Stimulated activated CD4-positive, alpha-beta T cell treated with anti-CD3 and anti-CD28 coated beads, Interleukin-1b, Interleukin-23, amount 100 ng/mL, for 24 hours (primary cell): ENCODE measurements at places on chromosomes 16 and 17.

- no peak for DNase-seq
Measured at GRCh38 chr17:67675481-67675880, 42.3 kb upstream of the NOL11 start.

- DNase-seq, result no peak
Measured at GRCh38 chr17:56676810-56677209, 83.3 kb downstream of the NOG start.

DNA sequence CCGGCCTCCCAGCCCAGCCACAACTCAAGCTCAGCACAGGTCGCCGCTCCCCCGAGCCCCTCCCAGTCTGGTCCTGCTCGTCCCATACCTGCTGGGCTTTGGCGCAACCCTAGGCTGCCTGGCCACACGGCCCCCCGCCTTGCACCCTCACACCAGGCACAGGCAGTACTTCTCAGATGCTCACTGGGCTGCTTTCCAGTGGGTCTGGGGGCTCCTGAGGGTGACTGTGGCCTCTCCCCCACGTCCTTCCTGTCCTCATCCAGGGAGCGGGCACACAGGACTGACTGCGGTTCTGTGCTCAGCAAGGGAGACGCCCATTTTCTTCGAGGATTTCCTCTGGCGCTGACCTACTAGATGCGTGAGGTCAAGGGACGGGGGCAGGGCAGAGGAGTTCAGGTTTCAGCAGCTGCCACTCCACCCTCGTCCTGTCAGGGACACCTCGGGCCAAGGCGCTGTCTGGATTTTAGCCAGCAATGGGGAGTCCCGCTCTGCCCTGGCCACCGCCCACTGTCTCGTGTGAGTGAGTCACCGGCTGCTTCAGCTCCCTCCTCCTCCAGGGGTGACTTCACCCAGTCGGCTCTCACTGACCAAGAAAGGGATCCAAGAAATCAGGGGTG, 115.8 kb downstream of the NPIPB11 start:
- peak; percentile 32 for DNase-seq

- DNase-seq, result no peak
Measured at GRCh38 chr16:89104930-89105571, 11.4 kb downstream of the ACSF3 start.

DNA sequence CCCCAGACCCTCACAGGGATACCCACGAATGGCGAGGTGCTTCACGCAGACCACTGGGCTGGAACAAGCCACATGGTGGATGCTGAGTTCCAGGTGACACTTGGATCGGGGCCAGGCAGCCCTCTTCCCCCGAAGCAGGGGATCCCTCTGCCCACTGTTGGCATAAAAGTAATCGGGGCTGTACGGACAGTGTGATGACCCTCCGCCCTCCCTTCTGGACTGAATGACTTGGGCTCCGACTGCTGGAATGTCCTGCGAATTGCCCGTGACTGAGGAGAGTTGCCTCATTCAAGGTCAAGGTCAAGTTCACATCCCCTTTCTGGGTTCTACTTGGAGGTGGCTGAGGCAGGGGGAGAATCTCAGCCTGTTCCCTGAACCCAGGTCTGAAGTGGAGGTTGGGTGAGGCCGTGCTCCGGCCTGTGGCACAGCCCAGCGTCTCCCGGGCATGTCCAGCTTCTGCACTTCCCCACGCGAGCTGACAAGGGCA, 28.5 kb upstream of the CREBBP start:
- DNase-seq, result no peak

DNA sequence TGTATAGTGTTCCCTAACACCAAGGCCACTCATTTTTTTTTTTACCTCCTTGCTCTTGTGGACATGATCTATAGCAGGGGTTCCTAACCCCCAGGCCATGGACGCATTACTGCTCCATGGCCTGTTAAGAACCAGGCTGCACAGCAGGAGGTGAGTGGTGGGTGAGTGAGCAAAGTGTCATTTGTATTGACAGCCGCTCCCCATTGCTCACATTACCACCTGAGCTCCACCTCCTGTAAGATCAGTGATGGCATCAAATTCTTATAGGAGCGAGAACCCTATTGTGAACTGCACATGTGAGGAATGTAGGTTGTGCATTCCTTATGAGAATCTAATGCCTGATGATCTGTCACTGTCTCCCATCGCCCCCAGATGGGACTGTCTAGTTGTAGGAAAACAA, 342.0 kb downstream of the SOX9 start:
- no peak for DNase-seq

- DNase-seq, result peak; percentile 60
Measured at GRCh38 chr17:56977673-56978395, at the start of gene SCPEP1. Gene SCPEP1, plus strand, starts transcription at chr17:56978131. Its CDS starts 29 bp downstream, at chr17:56978160.

GRCh38 chr16:29978564-29979270, 5.0 kb downstream of the TAOK2 start:
- no peak for DNase-seq

- no peak for DNase-seq
Measured at GRCh38 chr17:4947010-4947410, 1.3 kb downstream of the PFN1 start.

DNA sequence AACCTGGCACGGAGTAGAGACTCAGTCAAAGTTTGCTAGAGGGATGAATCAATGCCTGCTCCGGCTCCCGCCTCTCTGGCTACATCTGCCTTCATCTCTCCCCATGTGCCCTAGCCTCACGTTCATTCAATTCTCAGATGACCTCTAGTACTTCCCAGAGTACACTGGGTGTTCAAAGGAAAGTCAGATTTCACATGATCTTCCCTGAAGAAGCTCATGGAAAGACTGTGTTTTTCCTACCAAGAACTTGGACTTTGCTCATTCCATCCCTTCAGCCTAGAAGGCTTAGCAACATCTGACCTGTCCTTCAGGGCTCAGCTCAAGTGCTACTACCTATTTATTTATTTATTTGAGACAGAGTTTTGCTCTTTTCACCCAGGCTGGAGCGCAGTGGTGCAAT, 11.1 kb upstream of the TNK1 start:
- no peak for DNase-seq

DNA sequence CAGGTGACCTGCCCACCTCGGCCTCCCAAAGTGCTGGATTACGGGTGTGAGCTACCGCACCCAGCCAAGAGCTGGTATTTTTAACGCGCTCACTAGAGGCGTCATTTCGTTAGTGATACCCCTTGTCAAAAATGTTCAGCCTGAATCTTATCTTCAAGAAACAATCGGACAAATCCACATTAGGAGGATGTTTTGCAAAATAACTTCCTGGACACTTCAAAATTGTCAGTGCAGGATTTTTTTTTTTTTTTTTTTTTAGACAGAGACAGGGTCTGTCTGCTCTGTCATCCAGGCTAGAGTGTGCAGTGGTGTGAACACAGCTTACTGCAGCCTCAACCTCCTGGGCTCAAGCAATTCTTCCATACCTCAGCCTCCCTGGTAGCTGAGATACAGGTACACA, 63.0 kb downstream of the RMI2 start:
- no peak for DNase-seq

GRCh38 chr17:26765860-26766709, 527.8 kb upstream of the WSB1 start:
- no peak for DNase-seq

GRCh38 chr17:17533901-17534441, 37.8 kb upstream of the RASD1 start:
- no peak for DNase-seq

- no peak for DNase-seq
Measured at GRCh38 chr16:17299790-17300189, 171.0 kb downstream of the XYLT1 start.

DNA sequence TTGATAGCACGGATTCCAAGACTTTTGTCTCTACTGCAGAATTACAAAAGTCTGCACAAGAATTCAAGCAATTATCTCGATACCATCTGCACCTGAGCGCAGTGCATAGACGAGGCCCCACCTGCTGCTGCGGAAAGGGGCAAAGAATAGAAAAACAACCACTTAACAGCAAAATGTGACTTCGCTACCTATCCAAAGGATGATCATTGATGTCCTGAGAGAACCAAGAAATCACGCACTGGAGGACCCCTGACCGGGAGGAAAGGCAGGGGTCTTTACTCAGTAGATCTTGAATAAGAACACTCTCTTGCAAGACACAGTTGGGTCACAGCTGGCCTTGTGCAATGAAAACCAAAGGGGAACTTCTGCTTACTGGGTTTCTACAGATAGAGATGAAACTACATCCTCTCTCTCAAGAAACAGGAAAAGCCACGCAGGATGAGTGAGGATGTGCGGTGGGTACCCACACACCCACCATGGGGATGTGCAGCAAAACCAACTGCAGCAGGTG, 147.4 kb upstream of the RPH3AL start:
- DNase-seq, result no peak

DNA sequence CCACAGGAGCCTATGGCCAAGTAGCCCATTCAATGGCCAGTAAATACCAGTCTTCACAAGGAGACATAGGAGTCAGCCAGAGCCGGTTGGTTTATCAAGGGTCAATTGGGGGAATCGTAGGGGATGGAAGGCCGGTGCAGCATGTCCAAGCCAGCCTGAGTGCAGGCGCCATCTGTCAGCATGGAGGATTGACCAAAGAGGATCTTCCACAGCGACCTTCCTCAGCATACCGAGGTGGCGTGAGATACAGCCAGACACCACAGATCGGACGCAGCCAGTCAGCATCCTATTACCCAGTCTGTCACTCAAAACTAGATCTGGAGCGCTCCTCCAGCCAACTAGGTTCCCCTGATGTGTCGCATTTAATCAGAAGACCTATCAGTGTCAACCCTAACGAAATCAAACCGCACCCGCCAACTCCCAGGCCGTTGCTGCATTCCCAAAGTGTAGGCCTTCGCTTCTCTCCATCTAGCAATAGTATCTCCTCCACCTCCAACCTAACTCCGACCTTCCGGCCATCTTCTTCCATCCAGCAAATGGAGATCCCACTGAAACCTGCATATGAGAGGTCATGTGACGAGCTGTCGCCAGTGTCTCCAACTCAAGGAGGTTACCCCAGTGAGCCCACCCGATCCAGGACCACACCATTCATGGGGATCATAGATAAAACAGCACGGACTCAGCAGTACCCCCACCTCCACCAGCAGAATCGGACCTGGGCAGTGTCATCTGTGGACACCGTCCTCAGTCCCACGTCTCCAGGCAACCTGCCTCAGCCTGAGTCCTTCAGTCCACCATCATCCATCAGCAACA, 25.0 kb downstream of the CYB561 start:
- no peak for DNase-seq

DNA sequence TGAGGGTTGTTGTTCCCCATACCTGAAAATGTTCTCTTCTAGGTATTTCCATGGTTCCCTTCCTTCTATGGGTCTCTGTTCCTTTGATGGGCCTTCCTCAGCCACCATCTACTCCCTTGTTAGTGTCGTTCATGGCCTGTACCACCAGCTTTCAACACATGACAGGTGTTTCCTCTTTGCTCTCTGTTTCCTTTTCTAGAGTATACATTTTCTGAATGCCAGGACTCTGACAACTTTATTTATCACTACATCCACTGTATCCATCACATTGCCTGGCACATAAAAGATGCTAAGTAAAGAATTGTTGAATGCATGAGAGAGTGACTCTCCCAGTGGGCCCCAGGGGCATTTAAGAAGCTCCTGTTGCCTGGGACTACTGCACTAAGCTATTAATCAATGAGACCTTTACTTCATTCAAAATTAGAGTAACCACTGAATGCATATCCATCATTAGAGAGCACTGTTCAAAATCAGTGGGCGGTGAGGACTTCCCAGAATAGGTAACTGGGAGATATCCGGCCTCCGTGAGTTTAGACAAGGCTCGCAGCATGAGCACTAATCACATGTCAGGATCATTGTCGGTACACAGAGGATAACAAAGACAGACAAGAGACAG, 255.0 kb downstream of the CBLN1 start:
- DNase-seq, result no peak

DNA sequence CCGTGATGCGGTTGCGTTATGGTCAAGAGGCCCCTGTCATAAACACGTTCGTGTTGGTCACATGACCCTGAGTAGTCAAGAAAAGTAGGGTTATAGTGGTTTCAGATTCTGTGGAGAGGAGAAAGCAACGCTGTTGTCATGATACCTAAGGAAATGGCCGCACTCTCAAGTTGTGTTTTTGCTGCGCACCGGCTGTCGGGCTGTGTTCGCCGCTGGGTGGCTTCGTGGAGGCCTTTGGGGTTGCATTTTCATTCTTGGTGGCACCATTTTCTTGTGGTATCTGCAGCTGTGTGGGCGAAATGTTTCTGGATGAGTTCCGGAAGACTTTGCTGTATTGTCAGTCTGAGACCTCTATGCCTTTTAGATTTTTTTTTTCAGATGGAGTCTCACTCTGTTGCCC, 35.0 kb downstream of the DEF8 start:
- no peak for DNase-seq

- DNase-seq, result no peak
Measured at GRCh38 chr16:17561056-17561455, 90.3 kb upstream of the XYLT1 start.

- no peak for DNase-seq
Measured at GRCh38 chr17:68768804-68769203, 167.6 kb upstream of the FAM20A start.

DNA sequence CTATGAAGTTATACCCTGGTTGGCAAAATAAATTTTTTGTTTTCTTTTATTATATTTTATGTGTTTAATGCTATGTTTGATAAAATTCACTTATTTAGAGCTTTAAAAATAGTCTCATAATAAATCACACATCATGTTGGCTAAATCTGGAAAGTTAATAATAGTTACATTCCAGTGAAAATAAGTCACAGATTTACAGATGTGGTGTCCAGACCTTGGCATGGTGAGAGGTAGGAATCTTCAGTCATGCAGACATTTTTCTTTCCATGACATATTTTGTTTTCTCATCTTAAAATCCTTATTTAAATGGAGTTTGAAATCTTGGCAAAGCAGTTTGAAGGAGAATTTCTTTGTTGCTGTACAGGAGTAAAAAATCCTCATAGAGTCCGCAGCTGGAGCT, 48.1 kb upstream of the GOSR1 start:
- DNase-seq, result no peak

GRCh38 chr16:5722116-5722619, 624.6 kb upstream of the EEF2KMT start:
- DNase-seq, result no peak

DNA sequence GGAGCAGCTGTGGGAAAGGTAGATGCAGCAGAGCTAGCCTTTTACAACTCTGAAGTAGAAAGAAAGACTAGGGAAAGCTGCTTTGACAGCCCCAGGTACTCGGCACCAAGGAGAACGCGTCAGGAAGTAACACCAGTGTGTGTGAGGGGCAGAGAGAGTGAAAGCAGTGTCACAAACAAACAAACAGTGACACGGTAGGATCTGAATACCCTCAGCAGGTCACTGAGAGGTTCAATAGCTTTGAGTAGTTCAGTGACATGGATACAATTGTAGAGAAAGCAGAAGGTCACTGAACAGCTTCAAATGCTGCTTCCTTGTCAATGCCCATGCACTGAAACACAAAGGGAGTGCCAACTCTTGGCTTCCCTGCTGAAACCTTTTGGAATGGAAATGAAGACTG, 150.3 kb upstream of the C17orf78 start:
- no peak for DNase-seq

GRCh38 chr16:86519649-86520316, 9.5 kb downstream of the FOXF1 start:
- no peak for DNase-seq
